ENCODE measurements at places on chromosomes 16 and 17. TPM values are rescaled to one million over a fixed set of nuclear protein-coding genes. Genes with fewer than 3 reads are reported as not detected.

DNA sequence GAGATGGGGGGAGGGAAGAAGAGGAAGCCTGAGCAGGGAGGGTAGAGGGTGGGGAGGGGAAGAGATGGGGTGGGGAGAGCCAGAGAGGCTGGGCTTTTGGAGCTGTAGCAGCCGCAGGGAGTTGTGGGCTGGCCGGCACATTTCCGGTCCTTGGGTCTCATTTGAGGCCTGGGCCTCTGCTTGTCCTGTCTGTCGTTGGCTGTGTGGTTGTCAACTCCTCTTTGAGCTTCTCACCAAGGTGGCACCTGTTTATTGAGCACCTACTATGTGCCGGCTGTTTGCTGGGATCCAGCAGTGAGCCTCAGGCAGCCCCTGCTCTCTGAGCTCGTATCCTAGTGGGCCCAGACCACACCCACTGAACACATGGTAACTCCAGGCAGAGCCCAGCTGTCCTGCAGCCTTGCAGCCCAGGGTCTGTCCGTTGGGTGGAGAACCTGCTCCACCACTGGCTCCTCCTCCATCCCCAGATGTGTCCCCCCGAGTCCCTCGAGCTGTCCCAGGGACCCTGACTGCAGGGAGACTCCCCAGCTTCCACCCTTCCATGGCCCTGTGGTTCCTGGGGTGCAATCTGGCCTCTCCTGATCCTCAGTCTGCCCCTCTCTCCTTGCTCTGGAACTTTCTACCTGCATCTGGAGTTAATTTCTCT is 164.9 kb downstream of the IRF8 start:
- no peak for DNase-seq

The CCL4 gene
- not detected for total RNA-seq

DNA sequence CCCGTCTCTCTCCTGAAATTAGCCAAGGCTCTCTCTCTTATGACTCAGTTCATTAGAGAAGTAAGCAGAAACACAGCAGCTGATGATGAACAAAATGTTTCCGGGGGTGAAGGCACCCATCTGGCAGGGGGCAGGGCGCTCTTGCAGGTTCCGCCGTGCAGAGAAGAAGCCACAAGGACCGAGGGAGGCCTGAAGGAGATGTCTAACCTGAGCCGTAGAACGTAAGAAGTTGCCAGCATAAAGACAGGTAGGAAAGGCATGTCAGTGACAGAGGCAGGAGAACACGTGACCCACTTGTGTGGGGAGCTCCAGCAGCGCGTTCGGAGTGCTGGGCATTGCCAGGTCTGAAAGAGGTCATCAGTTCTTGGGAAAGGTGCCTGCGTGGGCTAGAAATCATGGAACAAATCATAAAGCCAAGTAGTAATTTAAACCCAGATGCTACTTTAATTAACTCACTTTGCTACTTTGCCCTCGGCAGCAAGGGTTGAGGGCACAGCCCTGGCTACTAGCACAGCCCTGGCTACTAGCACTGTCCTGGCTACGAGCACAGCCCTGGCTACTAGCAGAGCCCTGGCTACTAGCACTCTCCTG is 198.6 kb downstream of the RPTOR start:
- no peak for DNase-seq

DNA sequence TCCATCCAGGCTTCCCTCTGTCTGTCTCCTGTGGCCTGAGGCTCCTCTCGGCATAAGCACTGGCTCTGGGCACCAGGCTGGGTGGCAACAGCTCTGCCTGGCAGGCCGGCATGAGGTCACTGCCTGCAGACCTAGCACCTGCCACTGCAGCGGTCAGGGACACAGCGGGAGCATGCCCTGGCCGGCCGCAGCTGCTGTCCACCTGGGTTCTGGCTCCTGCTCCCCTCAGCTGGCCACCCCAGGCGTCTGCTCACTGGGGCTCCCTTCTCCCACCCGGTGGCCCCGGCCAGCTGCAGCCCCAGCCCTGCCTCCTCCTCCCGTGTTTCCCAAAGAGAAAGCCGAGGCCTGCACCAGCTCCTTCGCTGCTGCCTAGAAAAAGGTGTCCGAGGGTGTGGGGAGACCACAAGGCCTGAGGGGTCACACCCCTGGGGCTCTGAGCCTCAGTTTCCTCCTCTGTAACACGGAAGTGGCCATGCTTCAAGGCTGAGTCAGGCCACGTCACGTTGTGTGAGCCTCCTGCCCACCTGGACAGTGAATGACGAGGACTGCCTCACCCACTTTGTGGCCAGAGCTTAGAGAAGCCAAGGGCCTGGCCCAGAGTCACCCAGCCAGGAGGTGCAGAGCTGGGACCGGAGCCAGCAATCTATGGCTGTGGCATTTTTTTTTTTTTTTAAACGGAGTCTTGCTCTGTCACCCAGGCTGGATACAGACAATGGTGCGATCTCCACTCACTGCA is 6.7 kb downstream of the NTHL1 start:
- peak; percentile 85 for DNase-seq

The HS3ST4 gene
- not detected for total RNA-seq

The GNPTG gene
- 26.9 TPM for total RNA-seq

The DNASE1L2 gene
- total RNA-seq, result 0.64 TPM

DNA sequence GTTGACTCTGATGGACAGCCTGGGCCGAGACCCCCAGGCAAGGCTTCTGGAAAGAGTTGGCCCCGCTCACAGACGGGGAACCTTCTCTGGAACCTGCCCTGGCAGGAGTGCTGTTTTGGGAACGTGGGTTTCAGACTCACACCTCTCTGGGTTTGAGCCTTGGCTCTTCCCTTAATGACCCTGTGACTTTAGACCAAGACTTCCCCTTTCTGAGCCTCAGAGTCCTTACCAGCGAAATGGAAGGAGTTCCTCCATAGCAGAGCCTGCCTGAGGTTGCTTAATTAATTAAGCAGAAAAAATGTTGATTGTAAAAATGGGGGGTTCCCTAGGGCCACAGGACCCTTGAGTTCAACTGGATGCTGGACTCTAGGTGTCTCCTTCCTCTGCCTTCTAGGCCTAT is 408.2 kb downstream of the SEC14L1 start:
- DNase-seq, result no peak

DNA sequence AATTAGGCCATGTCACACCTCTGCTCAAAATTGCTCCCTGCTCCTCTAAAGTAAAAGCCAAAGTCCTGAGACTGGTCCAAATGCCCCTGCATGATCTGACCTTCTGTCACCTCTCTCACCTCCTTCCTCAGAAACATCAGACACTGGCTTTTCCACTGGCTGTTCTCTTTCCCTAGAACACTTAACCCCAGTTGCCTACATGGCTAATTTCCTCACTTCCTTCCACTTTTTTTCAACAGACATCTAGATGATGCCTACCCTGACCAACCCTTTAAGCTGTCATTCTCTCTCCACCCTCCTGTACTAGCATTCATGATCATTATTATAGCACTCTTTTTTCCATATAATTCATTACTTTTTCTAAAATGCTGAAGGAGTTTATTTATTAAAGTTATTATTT is 31.0 kb downstream of the CCT6B start:
- no peak for DNase-seq

The ATP2A1 gene
- 0.13 TPM for total RNA-seq

DNA sequence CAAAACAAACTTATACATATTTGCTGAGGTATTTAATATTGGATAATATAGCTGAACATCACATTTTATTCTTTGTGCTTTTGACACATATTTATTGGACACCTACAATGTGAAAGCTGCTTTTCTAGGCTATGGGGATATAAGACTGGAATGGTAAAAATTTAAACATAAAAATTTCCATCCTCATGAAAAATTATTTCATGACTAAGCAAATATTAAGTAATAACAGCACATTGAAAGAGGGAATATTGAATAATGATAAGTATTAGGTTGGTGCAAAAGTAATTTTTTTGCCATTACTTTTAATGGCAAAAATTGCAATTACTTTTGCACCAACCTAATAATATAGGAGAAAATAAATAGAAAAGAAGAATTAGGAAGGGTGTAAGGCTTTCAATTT is 972.5 kb upstream of the CDH8 start:
- no peak for DNase-seq

DNA sequence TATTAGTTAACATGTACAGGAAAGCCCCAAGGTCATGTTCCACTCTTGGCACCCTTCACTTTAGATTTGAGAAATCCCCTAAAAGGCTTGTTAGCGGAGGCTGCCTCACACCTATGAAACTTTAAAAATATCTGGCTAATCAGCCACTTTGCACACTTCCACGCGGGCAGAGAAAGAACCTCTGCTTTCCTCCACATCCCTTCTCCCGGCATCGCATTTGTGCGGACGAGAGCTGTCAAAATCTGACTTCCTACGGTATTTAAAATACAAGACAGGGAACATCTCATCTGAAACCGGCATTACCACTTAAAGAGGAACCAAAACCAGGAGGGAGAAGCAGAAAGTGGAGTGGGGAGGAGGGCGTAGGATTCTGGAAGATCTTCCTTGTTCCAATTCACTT is 422.3 kb downstream of the TMEM114 start:
- DNase-seq, result no peak

The SYNGR3 gene
- 2.9 TPM for total RNA-seq

DNA sequence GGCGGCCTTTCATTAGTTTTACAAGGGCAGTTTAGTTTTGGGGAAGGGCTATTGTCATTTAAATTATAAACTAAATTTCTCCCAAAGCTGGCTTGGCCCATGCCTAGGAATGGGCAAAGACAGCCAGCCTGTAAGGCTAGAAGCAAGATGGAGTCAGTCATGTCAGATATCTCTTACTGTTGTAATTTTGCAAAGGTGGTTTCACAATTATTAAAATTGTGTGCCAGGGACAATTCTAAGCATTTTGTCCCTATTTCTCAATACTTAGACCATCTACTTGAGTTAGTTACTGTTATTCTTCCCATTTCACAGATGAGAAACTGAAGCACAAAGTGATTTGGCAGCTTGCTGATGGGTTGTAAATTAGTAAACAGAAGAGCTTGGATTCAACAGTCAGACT is 467.7 kb upstream of the GOT2 start:
- DNase-seq, result no peak

- DNase-seq, result peak; percentile 37
These were observed 123.8 kb downstream of the GOSR1 start for GRCh38 chr17:30600830-30601494.

- peak; percentile 42 for DNase-seq
These were observed 21.4 kb downstream of the ADORA2B start for GRCh38 chr17:15966183-15966878.

DNA sequence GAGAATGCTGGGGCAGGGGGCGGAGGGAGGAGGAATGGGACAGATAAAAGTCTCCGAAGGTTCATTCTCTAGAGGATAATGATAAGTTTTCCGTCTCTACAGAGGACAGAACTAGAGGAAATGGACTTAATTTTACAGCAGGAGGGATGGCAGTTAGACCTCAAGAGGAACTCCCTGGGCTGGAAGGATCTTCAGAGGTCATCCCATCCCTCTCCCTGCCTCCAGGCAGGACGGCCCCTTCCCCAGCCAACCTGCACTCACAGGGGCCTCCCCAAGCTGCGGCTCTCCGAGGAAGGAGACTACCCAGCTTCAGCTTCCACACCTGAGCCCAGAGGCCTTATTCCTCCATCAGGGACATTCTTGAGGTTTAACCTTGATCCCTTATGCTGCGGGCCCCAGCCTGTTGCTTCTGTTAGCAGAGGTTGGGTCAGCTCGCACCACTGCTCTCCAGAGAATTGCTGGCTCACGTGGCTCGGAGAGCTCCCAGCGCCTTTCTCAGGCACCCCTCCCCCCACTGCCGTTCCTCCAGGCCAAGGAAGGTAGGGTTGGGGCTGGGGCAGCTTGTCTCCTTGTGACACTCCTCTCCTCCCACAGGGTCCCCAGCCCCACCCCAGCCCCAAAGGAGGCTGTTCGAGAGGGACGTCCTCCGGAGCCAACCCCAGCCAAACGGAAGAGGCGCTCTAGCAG is 8.5 kb downstream of the ELOB start:
- DNase-seq, result no peak

- no peak for DNase-seq
These were observed 3.6 kb downstream of the SDK2 start for GRCh38 chr17:73640691-73641090.

The ZFPM1 gene
- 1.7 TPM for total RNA-seq

The BAIAP3 gene
- total RNA-seq, result 0.26 TPM

All from bronchial epithelial cell (primary cell).